Activated naive CD8-positive, alpha-beta T cell treated with anti-CD3 and anti-CD28 coated beads, Interleukin-2, amount 10 ng/mL, durations not matched to agents 7 days and 5 days (primary cell): ENCODE measurements at places on chromosomes 6 and 20.
A peak's percentile ranks its signal among the peaks of the same experiment; 100 is the strongest.

DNA sequence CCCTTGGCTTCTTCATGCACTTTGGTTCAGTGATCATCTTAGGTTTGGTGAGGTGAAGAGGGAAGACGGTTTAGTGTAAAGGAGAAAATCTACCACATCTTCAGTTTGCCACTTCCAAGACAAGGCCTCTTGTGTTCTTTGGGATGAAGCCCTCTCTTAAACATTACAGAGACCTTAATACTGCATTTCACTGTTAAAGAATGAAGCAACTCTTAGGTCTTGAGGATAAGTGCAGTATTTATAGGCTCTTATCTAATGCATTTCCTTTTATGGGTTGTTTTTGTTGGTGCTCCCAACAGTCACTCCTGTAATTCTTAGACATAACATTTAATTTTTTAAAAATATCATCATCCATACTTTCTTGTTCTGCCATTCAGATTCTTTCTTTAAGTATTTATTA, 139.9 kb upstream of the LAMP5 start:
- DNase-seq: no peak

DNA sequence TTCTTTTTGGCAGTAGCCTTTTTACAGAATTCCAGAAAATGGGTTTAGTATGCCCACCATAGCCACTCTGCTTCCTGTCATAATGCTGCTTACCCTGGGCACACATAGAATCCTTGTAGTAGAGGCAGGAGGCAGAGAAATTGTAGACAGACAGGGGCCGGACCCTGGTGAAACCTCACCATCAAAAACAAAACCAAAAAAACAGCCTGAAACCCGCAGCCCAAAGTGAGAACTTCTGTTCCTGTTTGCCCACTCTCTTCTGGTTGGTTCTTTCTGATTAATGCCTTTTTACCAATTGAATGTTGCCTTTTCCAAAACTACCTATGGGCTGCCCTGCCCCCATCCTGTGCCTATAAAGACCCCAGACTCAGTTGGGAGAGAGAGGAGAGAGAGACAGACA, 188.2 kb downstream of the CDKAL1 start:
- DNase-seq: no peak

- no peak for DNase-seq
Measured at GRCh38 chr20:42949950-42950349, 239.8 kb downstream of the PTPRT start.

GRCh38 chr6:82095091-82095490, 152.5 kb downstream of the IBTK start:
- DNase-seq: no peak

DNA sequence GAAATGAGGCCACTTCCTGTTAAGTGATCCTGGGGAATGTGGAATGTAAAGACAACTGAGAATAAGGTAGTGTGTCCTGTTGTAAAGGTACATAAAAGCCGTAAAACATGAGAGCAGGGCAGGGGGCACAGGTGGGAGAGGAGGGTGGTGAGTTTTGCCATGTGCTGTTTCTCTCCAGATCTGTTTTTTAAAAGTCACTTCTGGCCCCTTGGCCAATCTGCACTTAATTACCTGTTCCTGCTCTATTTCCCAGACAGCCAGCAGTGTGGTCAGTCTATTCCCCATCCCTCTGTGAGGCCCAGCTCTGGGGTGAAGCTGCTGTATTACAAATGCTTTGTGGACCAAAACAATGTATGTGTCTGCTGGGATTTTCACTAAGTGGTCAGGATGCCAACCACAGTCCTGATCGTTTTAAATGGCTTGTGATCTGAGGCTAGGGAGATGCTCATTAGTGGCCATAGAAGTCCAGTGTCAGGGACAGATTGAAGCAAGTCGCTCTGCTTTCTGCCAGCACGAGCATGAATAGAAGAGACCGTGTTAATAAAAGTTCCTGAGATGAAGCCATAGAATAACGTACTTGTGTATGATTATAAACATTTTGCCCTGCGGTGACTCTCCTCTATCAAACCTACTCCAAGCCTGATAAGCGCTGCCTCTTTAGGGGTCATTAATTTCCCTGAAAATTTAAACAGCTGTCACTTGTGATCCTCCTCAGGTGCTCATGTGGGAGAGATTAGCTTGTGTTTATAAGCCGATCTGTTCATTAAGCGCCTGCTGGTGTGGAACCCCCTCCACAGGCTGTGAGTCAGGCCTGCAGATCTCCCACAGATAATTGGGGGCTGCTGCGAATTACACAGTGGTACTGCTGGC, 111.8 kb upstream of the CENPW start:
- DNase-seq: no peak

DNA sequence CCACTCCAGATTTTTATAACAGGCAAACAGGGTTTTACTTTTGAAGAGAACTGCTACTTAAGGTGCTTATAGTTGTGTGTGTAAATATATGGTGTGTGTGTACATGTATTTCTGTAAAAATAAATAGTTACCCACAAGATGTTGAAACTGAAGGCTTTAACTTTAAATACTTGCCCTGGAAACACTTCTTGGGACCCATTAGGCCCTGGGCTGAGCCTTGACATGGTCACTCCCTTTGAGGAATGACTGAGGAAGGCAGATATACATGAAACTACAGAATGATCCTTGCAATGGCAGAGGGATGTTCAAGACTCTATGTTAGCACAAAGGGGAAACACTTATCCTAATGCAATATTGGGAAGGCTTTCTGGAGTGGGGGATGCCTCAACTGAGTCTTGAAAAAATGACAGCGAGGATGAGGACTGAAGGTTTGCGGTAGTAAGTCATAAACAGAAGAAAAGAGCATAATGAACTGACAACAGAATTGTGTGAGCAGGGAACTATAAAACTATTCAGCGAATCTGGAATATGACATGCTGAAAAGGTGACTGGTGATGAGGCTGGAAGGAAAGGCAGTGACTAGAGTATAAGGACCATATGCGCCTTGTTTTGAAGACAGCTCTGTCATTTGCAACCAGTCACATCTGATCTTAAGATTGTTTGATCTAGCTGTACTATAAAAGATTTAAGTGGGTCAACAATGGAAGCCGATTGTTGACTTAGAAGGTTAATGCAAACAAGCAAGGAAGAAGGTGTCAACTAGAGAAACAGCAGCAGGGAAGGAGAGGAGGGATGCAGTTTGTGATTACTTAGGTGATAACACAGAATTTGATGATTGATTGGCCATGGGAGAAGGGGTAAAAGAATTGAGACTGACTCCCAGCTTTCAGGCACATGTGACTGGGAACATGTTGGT, 64.4 kb upstream of the COL21A1 start:
- no peak for DNase-seq

- peak; percentile 41 for DNase-seq
Measured at GRCh38 chr20:44326391-44327159, 10.3 kb upstream of the R3HDML start.

DNA sequence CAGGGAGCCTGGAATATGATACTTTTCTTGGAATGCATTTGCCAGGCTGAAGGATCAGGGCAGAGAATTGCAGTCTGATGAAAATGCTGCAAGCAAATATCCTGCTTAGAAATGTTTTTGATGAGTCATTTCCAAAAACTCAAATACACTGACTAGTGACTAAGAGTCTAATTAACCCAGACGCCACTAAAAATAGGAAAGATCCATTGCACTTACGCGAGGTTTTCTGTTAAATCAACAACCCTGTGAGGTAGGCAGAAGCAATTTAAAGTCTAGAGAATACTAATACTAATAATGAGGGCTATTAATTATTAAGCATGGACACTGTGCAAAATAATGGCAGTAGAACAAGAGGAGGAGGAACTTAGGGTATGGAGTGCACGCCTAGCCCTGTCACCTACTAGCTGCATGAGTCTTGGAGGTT, 130.1 kb upstream of the DOK5 start:
- no peak for DNase-seq

GRCh38 chr6:143976806-143977349, 31.2 kb downstream of the PLAGL1 start:
- DNase-seq: no peak

DNA sequence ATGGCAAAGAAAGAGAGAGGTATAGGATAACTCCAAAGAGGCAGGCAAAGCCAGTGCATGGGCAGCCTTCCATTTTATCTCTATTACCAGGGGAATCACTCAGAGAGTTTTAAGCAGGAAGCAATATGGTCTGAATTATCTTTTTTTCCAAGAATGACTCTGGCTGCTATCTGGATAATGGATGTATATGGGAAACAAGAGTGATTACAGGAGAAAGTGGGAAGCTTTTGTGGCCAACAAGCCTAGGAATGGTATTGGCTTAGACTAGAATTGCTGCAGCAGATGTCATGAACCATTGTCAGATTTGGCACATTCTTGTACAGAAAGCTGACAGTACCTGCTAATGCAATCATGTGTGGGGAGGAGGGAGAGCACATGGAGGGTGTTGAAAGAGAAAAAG, 73.0 kb upstream of the BTBD3 start:
- no peak for DNase-seq

DNA sequence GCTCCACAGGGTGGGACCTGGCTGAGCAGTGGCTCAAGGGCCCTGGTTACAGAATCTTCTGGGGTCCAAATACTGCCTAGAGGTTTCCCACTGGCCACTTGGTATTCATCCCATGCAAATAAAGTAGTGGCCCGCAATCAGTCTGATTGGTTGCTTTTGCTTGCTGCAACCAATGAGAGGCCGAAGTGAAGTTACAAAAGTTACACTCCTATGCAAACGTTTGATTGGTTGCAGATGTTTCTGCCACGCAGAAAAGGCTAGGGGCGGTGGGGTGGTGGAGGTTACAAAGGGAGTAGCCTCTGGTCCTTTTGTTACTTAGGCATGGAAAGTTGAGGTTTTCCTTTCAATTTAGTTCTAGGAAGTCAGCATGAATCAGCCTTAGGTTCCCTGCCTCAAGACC, 3.6 kb upstream of the NHLRC1 start:
- no peak for DNase-seq

DNA sequence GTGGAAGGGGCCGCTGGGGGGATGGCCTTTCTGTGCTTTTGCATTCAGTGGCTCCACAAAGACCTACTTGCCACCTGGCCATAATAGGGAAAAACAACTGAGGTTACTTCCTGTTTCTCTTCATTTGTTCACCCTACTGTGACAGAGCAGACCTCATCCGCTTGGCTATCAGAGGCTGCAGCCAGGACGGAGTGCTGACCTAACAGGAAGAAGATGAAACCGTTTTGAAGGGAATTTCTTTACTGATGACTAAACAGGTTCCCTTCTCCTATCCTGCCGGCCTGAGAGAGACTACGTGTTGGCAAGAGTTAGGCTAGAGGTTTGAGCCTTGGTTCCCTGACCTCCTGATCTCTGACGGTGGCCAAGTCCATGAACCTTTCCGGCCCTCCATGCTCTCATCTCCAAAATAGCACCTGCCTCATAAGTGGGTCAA, 21.3 kb downstream of the PRR18 start:
- DNase-seq: no peak

DNA sequence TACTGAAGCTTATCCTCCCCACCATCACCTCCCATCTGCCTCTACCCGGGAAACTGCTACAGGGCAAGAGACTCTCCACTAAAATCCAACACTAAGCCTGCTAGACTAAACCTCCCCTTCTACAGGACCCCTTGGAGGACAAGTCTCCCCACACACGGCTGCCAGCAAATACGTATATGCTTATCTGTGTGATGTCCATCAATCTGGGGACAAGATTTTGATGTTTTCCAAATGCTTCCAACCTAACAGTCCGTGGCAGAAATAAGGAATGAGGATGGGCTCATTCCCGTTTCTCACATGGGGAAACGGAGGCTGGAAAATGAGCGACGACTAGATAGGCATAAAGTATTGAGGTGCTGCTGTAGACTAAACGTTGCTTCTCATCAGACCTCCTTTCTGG, 1.8 kb downstream of the KCNK5 start:
- DNase-seq: no peak

GRCh38 chr20:23533161-23533560, 35.1 kb downstream of the CST9L start:
- DNase-seq: no peak

DNA sequence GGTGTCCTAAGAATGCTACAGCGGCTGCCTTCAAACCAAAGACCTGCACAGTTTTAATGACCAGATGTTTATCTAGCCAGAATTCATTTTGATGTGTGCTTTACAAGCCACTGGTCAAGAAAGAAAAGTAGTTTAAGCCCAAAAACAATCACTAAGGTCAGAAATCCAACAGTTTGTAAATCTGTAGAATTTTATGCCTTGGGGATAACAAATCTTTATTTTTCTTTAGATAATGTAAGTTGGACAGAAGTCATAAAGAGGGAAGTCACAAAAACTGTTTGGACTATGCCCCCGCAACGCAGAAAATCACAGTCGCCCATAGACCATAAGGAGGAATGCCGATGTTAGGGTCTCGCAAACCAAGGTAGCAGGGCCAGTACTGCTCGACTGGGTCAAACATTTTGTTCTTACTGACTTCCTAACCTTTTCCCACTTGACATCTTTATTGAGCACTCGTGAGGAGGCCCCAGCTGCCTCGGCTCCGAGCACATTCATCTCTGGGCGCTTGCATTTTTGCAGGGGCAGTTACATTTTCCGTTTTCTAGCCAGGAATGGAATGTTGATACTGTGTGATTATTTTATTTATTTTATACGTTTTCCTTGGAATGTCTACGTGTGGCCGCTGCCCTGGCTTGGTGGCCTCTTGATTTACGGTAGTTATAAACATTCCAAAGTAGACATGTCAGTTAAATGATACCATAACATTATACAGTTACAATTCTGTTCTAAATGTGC, 56.7 kb upstream of the APCDD1L start:
- no peak for DNase-seq

GRCh38 chr6:89828988-89829471, 650 bp upstream of the CASP8AP2 start:
- peak; percentile 57 for DNase-seq
